Hindlimb muscle (tissue), 1 donor: ENCODE measurements at places on chromosomes 16 and 17. TPM values are rescaled to one million over a fixed set of nuclear protein-coding genes. Genes with fewer than 3 reads are reported as not detected.

IL32 gene
- 161 TPM for polyA plus RNA-seq

TPSG1 gene
- polyA plus RNA-seq = 1.5 TPM

TBC1D3C gene
- not detected for polyA plus RNA-seq

SMIM22 gene
- polyA plus RNA-seq = not detected

ACSM2A gene
- 0.34 TPM for polyA plus RNA-seq

RAB37 gene
- polyA plus RNA-seq = 1.2 TPM

TP53TG3B gene
- polyA plus RNA-seq = not detected

NR1D1 gene
- 5.5 TPM for polyA plus RNA-seq

NGFR gene
- 50.8 TPM for polyA plus RNA-seq

AANAT gene
- polyA plus RNA-seq = 0.36 TPM

GRAP gene
- polyA plus RNA-seq = 3.2 TPM

TEX14 gene
- 4.7 TPM for polyA plus RNA-seq

SOCS1 gene
- 2.9 TPM for polyA plus RNA-seq

KRTAP9-8 gene
- polyA plus RNA-seq = not detected

HSPB9 gene
- polyA plus RNA-seq = 0.34 TPM

NPIPB4 gene
- 83.9 TPM for polyA plus RNA-seq

KRTAP2-2 gene
- polyA plus RNA-seq = not detected

ASIC2 gene
- polyA plus RNA-seq = not detected

HOXB2 gene
- 11.3 TPM for polyA plus RNA-seq

CES4A gene
- 2.6 TPM for polyA plus RNA-seq

NPB gene
- polyA plus RNA-seq = 0.96 TPM

PRRT2 gene
- 13.3 TPM for polyA plus RNA-seq

VPS9D1 gene
- polyA plus RNA-seq = 14.2 TPM

MYH8 gene
- polyA plus RNA-seq = 3,387 TPM

ZNF624 gene
- 6.4 TPM for polyA plus RNA-seq
